ENCODE measurements at places on chromosomes 5 and 9.
A peak's percentile ranks its signal among the peaks of the same experiment; 100 is the strongest.

- no peak for DNase-seq
These were observed 65.7 kb downstream of the EFNA5 start for GRCh38 chr5:107604990-107605389.

DNA sequence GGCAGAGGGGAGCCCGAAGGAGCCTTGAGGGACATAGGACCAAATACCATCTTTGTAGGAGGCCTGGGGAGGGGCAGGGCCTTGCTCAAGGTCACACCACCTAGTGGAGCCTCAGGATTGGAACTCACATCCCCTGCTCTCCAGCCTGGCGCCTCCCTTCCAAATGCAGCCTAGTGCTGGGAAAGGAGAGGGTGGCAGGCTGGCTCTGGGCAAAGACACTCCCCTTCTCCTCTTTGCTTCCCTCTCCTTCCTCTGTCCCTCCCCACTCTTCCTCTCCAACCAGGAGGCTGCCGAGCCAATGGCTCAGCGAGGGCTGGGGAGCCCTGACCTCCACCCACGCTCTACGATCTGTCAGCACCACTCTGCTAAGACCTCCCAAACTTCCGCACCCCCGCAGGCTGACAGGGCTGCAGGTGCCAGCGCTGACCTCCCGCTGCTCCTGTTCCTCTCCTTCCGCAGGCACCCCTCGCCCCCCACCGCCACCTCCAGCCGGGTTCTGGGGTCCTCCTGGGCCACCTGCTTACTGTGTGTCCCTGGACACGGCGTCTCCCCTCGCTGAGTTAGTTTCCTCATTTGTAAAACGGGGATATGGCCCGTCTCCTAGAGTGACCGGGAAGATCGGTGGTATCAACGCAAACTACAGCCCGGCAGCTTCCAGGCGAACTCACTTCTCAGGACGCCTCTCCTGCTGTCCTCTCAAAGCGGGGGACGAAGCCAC is 52.9 kb downstream of the C9orf50 start:
- DNase-seq = no peak

DNA sequence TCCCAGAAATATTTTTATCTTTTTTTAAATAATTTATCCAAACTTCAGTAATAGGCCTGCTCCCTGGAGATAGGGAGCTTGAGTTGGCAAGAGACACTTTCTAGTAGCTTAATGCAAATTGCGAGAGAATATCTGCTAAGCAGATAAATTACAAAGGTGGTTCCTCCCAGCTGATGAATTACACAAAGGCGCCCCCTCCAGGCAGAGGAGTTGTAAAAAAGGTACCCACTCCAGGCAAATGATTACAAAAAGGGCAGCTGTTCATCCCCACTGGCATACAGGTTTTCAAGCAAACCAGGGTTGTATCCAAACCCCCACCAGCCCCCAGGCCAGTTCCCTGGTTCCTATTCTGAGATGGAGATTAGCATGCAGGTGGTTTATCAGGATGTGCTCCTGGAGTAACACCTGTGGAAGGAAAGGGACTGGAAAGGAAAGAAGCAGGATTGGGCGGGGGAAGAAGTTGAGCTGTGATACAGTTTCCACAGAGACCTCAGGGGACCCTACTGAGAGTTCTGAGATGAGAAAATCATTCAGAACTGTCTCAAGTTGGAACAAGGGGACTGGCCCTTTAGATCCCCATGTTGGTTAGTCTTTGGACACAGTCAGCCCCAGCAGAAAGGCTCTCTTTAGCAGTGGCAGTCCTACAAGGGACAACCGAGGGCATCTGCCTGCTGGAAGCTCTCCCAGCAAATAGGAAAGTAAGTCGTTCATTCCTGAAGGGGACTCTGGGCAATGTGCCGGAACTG is 25.5 kb downstream of the ESM1 start:
- peak; percentile 14 for DNase-seq

DNA sequence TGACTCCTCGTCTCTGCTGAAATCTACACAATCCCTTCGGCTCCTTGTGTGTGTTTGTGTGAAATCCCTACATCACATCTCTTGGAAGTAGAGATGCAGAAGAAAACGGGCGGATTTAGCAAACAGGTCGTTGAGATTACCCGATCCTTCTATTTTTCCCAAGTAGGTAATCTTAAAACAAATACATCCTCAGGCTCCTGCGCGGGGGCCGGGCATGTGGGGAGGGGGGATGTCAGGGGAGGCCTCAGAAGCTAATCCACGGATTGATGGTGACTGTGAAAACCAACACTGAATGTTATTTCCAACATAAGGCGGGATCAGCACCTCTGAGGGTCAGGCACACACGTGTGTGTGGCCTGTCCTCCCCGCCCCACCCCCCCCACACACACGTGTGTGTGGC is 137.8 kb downstream of the ROR2 start:
- DNase-seq = no peak

GRCh38 chr5:54616518-54617220 is 99.1 kb downstream of the SNX18 start:
- no peak for DNase-seq

GRCh38 chr5:158807946-158808345 is 291.8 kb downstream of the EBF1 start:
- no peak for DNase-seq

DNA sequence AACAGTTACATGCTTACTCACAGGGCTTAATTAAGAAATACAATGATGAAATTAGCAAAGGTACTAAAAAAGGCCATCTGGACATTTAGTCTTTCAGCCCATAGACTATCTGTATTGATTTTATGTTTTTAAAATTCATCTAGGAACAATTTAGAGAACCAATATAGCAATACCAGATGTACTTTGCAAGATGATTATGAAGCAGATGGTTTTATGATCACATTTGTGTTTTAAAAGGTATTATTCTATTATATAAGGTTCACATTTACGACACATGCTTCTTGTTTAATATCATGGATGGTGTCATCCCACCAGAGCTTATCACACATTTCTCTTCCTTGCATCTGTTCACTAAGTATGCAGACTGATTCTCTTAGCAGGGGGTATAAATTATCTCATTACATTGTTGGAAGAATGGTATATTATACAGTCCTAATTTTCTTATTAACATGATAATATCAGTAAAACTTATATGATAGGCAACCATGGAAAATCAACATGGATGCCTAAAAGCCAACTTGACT is 21.1 kb upstream of the SRFBP1 start:
- no peak for DNase-seq

- DNase-seq = no peak
These were observed 204.1 kb downstream of the SEC61B start for GRCh38 chr9:99425923-99426842.

- DNase-seq = no peak
These were observed 127.2 kb downstream of the OLFM1 start for GRCh38 chr9:135214706-135215105.

DNA sequence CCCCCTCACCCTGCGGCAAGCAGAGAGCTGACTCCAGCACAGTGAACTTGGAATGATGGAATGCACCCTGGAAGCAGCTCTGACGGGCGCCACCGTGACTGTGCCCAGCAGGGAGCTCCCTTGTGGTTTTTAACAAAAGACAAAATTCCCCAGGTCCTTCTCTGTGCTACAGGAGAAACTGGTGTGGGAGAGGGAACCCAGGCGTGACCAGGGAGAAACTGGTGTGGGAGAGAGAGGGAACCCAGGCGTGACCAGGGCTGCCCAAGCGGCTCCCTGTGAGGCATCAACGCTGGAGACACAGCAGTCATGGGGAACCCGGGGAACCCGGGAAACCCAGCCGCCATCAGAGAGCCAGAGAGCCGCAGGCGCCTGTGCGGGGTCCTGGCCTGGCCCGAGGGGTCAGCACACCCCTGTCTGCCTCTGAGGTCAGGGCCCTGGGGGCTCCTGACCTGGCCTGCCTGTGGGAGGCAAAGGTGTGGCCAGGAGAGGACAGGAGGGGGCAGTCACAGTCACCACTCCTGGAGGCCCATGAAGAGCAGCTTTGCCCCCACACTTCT is 3.1 kb upstream of the AHRR start:
- DNase-seq = no peak

DNA sequence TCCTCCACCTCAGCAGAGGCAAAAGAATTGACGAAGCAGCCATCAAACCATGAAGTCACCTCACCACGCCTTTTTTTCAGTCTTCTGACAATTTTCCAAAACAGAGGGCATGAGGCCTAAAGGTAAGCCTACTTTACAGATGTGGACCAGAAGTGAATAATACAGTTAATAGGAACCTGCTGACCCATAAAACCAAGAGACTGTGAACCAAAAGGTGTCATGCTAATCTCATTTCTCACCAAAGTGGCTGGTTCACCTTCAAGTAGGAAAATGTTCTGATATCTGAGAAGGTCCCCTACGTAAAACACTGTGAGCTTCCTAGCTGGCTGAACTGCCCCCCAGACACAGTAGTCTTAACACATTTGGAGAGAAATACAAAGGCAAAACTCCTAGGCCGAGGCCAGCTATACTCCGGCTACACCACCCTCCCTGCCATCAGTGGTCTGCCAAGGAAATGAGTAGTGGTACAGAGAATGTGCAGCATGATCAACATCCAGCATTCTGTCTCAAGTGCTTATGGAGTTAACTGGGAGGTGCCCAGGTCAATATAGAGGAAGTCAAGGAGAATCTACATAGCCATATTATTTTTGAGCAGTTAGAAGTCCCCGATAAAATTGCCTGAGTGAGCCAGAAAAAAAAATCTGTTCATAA is 19.3 kb upstream of the F2RL2 start:
- DNase-seq = no peak

DNA sequence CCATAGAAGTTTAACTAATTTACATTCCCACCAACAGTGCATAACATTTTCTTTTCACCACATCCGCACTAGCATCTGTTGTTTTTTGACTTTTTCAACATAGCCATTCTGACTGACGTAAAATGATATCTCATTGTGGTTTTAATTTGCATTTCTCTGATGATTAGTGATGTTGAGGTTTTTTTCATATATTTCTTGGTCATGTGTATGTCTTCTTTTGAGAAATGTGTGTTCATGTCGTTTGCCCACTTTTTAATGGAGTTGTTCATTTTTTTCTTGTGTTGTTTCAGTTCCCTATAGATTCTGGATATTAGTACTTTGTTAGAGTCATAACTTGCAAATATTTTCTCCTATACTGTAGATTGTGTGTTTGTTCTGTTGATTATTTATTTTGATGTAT is 163.4 kb downstream of the FER start:
- DNase-seq = no peak

- no peak for DNase-seq
These were observed 60.0 kb downstream of the SNX18 start for GRCh38 chr5:54577528-54577927.

DNA sequence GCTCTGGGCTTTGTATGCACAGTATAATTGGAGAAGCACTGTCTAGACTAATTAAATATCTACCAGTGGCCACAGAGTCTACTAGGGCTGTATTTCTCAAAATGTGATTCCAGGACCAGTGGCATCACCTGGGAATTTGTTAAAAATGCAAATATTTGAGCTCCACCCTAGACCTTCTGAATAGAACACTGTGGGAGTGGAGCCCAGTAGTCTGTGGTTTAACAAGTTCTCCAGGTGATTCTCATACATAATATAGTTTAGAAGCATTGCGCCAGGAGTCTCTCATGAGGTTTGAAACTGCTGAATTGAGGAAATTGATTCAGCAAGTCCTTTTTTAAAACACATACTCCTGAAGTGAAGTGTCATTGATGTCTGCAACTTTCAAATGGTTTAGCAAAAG is 74.7 kb downstream of the FCHO2 start:
- DNase-seq = no peak

DNA sequence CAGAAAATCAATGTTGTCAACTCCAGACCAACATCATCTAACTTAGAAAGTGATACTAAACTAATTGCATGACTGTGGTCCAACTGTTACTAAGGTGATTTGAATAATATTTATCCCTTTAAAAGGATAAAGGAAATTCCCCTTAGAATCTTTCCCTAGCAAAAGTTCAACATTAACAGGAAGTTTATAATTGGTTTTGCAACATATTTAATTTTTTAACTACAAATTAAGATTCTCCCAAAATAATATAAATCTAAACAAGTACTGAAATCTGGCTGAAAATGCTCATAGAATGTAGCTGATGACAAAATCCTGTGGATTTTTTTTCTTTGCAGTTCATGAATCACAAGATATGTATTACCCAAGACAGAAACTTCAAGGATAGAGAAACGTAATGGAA is 151.4 kb downstream of the LPAR1 start:
- DNase-seq = no peak

GRCh38 chr5:83657807-83658525 is 62.7 kb downstream of the HAPLN1 start:
- DNase-seq = no peak

DNA sequence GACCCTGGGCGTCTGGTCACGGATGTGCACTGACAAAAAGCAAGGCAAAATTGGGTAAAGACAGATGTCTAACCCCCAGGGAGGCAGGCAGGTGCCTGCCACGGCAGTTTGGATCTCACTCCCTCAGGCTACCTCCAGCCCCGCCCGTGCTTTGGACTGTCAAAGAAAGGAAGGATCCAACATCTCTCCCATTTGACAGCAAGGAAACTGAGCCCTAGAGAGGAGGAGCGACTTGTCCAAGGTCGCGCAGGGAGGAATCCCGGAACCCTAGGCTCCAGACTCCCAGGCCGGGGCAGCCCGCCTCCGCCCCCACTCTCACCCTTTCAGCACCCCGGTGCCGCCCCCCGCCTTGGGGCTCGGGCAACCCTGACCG is 376 bp downstream of the GOLGA1 start:
- DNase-seq = peak; percentile 67

DNA sequence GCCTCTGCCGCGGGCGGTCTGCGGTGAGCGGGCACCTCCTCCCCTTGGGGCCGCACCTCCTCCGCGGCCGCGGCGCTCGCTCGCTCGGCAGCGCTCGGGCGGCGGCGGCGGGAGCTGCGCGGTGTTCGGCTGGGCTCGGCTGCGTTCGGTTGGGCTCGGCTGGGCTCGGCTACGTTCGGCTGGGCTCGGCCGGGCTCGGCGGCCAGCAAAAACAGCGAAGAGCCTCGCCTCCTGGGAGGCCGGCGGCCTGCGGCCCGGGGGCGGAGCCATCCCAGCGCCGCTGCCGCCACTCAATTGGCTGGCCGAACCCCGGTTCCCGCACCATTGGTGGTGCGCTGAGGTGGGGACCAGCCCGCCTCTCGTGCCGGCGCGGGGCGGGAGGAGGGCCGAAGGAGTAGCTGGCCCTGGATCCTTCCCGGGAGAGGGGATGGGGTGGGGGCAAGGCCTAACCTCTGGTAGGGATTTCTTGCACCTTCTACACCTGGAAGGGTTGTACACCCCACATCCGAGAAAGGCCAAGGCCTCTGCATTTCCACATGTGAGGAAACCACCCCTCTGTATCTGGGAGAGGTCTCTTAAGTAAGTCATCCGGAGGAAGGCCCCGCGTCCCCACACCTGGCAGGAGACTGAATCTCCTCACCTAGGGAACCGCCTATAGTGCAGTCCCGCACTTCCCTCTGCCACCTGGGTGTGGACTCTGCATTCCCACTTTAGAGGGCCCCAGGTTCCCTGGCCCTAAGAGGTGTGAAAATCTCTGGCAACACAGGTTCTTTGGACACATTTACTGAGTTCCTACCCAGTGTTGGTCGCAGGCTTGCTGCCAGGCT is at the start of gene ENHO:
TSS of gene ENHO (minus strand) at position 20 of the 827 bp plus-strand sequence. CDS start 1,295 bp downstream, outside the sequence.
- DNase-seq = peak; percentile 94

GRCh38 chr5:156170351-156170961 is 156.5 kb upstream of the SGCD start:
- no peak for DNase-seq

DNA sequence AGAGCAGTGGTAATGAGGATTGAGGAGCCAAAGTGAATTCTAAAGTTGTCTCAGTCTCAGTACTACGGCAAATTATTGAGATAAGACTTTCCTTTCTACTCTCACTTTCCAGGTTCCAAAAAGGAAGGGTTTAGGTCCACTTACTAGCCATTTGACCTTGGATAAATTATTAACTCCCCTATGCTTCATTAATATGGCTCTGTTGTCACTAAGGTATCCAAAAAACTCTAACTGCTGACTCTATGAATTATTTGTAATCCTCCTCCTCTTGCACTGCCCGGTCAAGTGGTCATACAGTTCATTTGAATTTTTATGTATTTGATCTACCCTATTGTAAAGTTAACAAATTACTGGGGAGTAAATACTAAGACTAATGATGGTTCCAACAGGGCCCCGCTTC is 17.7 kb upstream of the UGCG start:
- no peak for DNase-seq
